ENCODE measurements at places on chromosomes 1 and 21.
A peak's percentile ranks its signal among the peaks of the same experiment; 100 is the strongest.

DNA sequence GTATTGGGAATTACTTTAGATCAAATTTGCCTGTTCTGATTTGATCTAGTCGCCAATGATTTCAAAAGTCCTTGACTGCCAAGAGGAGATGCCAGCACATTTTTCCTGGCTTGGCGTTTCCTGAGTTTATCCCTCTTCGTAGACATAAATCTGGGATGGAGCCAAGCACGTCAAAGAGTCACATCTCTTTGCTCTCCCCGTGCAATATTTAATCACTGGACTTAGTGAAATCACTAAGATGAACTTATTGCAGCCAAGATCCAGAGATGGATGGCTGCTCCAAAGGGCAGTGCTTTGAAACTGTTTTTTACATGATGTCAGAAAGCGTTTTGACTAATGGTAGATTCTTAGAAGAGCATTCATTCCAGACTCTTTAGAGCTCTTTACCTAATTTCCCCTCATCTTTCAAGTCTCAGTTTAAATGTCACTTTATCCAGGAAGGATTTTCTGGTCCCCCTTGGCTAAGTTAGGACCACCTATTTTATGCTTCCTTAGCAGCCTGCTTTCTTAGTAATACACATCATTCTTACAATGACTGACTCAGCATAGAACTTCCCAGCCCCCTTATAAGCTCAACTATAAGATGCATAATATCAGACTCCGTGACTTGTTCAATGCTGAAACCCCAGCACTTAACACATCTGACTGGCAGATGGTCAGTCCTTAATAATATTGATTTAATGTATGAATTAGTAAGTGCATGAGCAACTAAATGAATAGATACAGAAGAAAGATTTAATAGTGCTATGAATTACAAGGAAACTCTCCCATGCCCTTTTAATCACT lies 94.4 kb upstream of the GREM2 start:
- peak; percentile 59 for DNase-seq

- DNase-seq = no peak
Observed at GRCh38 chr1:82578086-82578726, 777.5 kb downstream of the ADGRL2 start.

DNA sequence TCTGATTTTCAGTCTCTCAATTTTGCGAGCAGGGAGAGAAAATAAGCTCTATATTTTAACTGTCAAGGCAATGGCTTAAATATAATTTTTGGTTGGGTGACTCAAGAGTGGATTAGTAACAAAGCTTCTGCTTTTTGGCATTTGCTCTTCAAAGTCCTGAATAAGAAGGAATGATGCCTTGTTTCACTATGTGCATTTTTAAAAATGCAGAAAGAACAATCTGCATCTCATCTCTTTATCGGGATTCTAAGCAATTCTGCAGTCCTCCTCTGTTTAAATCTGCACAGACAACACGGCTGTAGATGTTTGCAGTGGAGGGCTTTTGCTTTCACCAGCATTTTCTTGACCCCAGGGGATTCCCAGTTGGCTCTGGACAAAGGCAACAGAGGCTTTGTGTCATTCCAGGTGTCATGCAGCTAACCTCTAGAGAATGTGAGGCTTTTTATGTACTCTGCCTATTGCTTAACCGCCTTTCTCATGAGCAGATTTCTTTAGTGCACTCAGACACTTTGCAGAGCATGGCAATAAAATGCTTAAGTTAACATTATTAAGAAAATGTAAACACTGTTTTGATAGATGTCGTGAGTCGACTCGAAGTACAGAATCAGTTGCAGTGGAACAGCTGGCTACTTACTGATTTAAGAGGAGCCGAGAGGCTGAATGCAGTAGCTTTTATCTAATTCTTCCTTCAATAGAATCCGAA lies 783.2 kb upstream of the NEGR1 start:
- no peak for DNase-seq

GRCh38 chr1:47694011-47694890 lies 256.4 kb downstream of the FOXD2 start:
- DNase-seq = no peak

DNA sequence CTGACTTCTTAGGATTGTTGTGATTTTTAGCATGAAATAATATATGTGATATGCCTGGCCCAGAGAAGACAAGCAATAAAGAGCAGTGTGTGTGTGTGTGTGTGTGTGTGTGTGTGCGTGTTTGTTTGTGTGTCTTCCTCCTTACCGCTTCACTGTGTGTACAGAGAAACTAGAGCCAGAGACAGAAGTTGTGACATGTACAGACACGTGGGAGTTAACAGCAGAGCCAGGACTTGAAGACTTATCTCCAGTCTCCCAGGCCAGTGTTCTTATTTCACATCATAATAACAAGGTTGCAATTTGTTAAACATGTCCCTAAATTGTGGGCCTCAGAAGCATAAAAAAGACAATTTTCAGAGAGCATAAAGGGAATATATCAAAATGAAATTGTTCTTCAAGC lies 192.0 kb upstream of the JUN start:
- no peak for DNase-seq

DNA sequence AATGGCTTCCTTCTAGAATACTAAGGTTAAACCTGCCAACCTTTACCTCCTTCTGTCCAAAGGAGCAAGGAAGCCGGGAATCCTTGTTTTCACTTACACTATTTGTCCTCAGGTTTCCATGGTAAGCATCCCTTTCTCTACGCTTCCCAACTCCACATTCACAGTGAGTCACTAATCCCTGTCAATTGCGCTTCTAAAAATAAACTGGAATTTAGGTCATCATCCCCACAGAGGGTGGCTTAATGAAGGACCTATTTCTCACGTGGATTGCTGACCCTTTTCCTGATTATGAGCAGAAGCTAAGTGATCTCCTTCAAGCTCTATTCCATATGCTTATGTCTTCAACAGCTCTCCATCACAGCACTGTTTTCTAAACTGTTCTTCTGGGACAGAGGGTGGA lies 39.9 kb upstream of the ABCA4 start:
- DNase-seq = peak; percentile 76

GRCh38 chr1:198903203-198903602 lies 264.4 kb downstream of the PTPRC start:
- DNase-seq = no peak

- no peak for DNase-seq
Observed at GRCh38 chr21:17472592-17473271, 40.1 kb upstream of the CXADR start.

GRCh38 chr1:7060745-7061144 lies 275.5 kb downstream of the CAMTA1 start:
- no peak for DNase-seq

DNA sequence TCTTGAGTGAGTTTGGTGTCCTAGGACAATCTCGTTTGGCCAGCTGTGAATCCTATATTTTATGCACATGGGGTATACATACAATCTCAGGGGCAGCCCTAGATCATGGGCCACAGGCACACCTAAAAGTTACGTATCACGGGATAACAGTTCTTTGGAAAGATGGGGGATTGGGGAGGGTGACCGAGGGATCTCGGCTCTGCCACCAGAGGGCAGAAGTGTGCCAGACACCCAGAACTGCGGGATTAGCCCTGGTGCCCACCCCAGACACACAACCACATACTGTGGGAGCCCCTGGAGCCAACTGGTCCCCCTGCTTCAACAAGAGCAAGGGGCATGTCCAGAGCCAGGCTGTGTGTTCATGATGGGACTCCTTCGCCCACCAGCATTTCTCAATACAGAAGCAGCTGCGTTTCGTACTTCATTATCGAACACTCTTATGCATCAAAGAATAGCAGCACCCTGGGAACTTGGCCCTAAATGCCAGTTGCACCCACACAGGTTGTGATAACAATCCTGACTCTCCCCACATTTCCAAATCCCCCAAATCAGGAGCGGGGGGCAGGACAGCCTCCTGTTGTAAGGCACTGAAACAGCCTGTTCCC lies 37.4 kb downstream of the TMCO4 start:
- no peak for DNase-seq

GRCh38 chr1:54950006-54950368 lies 30.4 kb upstream of the TMEM61 start:
- DNase-seq = no peak

- no peak for DNase-seq
Observed at GRCh38 chr1:223873044-223873443, 27.3 kb upstream of the TP53BP2 start.

DNA sequence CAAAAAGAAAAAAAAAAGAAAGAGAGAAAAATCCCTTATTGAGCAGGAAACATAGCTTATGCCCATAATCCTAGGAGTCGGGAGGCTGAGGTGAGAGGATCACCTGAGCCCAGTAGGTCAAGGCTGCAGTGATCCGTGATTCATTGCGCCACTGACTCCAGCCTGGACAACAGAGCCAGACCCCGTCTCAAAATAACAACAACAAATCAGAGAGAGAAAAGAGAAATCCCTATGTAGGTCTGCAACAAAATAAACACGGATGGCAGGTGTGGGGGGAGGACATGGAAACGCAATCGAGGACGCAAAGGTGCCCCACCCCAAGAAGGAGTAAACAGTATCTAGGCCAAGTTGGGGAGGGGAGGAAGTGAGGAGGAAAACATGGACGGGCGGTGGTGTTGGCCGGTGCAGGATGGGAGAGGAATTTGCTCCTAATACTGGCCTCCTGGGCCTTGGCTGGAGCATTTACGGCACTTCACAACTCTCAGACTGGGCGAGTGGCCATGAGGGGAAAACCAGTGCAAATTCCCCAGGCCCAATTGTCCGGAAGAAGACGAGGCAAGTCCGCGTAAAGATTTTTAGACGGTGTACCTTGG lies 609 bp upstream of the CHTOP start:
- DNase-seq = no peak

DNA sequence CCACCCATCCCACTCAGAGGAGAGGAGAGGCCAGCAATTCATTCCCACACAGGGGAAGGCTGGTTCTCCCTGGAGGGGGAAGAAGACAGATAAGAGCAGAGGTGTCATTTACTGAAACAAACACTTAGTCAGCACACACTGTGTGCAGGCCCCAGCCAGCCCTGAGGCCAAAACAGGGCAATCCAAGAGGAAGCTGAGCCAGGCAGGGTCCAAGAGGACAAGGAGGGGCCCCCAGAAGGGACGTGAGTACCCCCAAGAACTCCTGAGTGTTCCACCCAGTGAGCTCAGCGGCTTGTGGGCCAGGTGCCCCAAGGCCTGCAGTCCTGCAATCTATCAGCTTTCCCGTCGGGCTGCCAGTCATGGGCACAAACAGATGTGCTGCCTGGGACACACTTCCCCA lies 15.8 kb downstream of the ADGRB2 start:
- no peak for DNase-seq

DNA sequence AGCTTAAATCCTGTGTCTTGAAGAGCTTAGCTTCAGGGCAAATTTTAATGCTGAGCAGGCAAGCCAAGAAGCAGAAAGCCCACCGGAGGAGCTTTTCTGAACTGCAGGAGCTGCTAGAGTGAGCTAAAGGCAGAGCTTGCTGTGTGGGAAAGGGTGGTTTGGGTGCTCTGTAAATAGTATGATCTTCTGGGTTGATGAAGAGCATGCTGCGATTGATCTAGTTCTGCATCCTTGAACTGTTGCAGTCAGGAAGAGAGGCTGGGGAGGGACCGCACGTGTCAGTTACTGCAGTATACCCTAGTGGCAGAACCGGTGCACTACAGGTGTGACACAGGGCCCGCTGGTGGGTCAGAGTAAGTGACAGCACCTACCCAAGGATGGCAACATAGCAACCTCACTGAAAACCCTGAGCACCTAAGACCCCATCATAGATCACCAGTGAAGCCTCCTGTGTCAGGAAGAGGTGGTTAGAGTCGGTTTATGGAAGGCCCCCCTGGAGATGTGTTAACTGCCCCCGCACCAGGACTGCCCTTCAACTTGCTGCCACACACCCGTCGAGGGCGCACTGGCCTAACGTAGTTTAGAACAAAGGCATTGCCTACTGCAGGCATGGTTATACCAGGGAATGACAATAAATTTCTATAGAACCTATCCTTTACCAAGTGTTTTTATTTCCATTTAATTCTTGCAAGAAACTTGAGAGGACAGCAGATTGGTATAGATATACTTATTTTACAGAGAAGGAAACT lies 146.0 kb upstream of the KIAA0040 start:
- no peak for DNase-seq

GRCh38 chr1:33864460-33865389 lies 846 bp downstream of the HMGB4 start:
- no peak for DNase-seq

DNA sequence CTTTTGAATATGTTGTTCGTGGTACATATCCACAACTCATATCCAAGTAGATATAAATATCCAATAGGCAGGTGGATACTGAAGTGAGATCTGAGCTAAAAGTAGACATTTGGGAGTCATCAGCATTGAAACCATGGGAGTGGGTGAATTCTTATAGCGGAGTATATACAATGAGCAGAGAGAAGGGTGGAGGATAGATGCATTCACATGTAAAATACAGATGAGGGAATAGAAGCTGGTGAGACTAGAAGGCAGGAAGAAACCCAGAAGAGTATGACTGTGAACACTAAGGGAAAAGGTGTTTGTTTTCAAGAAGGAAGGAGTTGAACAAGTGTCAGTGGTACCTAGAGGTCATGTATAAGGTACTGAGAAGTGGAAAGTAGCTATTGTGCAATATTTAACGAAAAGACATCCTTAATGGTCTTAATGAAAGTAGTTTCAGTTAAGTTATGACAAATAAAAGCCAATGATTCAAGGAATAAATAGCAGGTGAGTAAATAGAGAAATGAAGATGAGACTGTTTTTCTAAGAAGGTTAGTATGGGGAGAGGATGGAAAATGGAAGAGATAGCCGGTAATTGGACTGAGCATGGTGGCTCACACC lies 181.6 kb upstream of the CACYBP start:
- DNase-seq = no peak

DNA sequence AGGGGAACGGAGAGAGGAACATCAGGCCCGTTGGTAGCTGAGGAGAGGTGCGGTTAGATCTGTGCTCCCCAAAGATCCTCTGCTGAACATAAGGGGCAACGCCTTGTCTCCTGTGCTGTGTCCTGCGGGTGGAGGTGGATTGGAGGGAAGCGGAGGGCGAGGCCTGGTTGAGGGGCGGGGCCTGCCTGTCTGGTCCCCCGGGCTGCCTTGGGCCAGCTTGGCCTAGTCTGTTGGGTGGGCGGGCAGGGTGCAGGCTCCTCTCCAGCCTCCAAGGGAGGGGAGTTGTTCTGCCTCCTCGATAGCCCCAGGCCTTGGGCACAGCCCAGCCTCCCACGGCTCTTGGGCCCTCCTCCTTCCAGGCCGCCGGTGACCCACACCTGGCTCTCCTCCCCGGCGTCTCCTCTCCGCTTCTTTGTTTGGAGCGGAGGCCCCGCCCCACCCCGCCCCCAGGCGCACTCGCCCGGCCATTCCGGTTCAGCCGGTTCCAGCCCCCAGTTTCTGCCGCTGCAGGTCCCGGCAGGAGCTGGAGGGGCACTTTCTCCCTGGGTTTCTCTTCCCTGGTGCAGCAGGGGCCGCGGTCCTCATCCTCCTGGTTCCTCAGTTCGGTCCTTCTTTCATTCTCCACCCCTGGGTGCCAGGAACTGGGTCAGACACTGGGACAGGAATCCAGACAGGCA lies 19.4 kb downstream of the PTPRF start:
- no peak for DNase-seq

GRCh38 chr1:216750031-216750627 lies 26.9 kb upstream of the ESRRG start:
- peak; percentile 24 for DNase-seq

- no peak for DNase-seq
Observed at GRCh38 chr1:179925302-179925701, 29.3 kb upstream of the CEP350 start.

GRCh38 chr1:42177541-42177981 lies 13.0 kb upstream of the GUCA2A start:
- DNase-seq = peak; percentile 66

Measured in GM04504 (cell line).